ENCODE measurements at places on chromosomes 2 and 18. TPM values are rescaled to one million over a fixed set of nuclear protein-coding genes. Genes with fewer than 3 reads are reported as not detected.

Gene CGREF1
- 2.3 TPM for total RNA-seq

Gene WNT10A
- total RNA-seq: not detected

Gene SNTG2
- not detected for total RNA-seq

Gene GDF7
- total RNA-seq: 0.16 TPM

Gene SLC14A1
- 0.32 TPM for total RNA-seq

Gene SPIRE1
- total RNA-seq: 20.1 TPM

Gene EHBP1
- total RNA-seq: 20.7 TPM

Gene TMEFF2
- total RNA-seq: under 0.01 TPM

Gene MOGAT1
- not detected for total RNA-seq

Gene KCNG2
- total RNA-seq: not detected

Gene LRRTM4
- total RNA-seq: not detected

Gene HRH4
- total RNA-seq: not detected

Gene SLC38A11
- not detected for total RNA-seq

Gene CCDC178
- total RNA-seq: 1.4 TPM

Gene SNX17
- 99.7 TPM for total RNA-seq

Gene EPB41L5
- total RNA-seq: 23.9 TPM

Gene ZNG1B
- total RNA-seq: 21.9 TPM

Gene NETO1
- not detected for total RNA-seq

Gene MDH1B
- 0.19 TPM for total RNA-seq
